LNCaP clone FGC (cell line): ENCODE measurements at places on chromosomes 12 and 14.

- no peak for DNase-seq
Observed at GRCh38 chr14:95256002-95256775, 63.5 kb downstream of the CLMN start.

GRCh38 chr12:48600552-48600951, 30.7 kb upstream of the LALBA start:
- DNase-seq = no peak

DNA sequence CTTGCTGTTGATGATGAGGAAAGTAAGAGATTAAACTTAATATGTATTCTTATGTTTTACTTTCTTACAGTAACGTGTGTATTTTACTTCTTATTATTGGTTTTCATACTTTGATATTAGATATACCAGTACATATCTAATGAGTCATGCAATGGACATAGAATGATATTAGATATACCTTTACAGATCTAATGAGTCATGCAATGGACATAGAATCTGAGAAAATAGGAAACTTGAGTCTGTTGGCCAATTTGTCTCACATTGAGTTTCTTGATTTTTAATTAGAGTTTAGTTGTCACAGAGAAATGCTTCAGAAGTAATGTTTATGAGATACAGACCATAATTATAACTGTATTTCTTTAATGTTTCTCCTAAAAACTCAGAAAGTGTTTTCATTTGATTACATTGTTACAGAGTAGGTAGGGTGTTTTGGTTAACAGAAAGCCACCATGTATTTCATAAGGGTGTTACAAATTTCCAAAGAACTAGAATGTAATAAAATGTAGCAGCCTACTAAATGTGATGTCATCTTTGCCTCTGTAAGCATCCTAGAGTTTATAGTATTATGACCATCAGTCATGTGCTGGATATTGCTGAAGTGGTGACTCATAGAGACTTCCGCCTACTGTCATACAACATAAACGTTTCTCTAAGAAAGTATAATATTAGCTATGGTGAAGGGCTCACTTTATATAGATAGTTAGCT, 3.0 kb downstream of the GAS2L3 start:
- no peak for DNase-seq

DNA sequence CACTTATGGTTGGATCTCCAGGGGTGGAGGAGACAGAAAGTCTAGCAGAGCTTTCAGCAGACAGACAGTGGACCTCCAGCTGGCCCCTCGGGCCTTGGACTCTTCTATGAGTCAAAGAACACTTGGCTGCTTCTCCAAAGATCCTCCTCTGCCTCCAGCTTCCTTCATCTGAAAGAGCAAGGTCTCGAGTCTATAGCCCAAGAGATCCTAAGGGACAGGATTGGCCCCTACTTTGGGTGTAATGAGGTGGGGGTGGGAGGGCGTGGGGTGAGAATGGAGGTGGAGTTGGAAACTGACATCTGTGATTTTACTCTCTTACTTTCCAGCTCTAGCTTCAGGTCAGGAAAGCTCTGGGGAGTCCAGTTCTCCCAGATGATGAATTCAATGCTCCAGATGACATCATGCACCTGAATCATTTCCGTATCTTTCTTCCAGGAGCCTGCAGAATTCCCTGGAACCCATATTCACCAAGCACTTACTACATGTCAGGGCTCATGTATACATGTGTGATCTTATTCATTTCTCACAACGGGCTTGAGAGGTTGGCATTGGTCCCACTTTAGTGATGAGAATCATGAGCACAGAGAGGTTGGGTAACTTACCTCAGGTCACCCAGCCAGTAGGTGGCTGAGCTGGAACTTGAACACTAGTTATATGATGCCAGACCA, 10.2 kb upstream of the PGF start:
- no peak for DNase-seq

DNA sequence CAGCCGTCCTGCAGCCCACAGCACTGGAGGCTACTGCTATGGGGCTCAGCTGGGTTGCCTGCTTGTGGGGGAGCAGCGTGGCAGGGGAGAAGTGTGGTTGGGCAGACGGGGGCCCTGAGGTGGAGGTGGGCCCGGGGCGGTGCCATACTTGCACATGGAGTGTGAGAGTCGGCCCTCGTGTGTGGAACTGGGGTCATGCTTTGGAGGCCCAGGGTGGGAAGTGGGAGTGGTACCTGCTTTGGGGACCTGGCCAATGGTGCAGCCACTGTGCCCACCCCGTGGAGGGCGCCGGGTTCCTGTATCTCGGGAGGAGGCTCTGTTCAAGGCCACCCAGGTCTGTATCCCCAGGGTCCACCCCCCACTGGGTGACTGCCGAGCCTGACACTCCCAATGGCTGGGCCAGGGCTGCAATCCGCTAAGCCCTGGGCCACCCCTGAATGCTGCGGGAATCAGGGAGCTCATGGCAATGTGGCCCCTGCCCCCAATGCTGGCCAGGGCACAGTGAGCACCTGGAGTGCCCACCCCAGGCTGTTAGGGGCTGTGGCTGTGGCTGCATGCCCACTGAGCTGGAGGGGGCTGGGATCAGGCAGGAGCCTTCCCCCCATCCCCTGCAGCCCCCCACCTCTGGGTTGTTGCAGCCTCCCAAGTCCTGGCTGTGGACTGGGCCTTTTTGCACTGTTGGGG, 157.9 kb upstream of the SLC38A2 start:
- no peak for DNase-seq

DNA sequence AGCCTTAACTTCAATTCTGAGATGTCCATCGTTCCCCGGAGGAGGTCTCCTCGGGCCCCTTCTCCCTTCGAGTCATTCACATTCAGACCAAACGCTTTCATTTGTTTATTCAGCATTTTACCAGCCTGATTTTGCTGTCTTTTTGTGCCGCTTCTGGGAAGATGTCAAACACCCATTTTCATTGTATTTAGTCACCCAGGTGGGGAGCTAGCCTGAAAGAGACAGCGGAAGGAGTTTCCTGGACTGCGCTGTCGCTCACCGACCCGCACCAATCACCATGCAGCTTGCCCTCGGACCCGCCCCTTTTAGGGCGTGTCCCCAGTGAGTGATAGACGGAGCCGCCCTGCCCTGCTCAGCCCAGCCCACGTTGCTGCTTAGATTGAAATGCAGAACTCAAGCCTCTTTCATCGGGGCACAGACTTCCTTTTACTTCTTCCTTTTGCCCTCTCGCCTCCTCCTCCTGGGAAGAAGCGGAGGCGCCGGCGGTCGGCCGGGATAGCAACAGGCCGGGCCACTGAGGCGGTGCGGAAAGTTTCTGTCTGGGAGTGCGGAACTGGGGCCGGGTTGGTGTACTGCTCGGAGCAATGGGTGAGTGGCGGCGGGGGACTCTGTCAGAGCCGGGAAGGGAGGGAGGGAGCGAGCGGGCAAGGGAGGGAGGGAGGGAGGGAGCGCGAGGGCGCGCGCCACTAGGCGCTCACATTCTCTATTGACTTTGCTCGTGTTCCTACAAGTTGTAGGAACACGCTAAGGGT, at the start of gene PAX9:
Gene PAX9, plus strand, starts transcription at position 355 of the 752 bp plus-strand sequence. Its CDS starts 230 bp downstream, at position 585.
- peak; percentile 82 for DNase-seq

GRCh38 chr12:95411466-95411865, 62.5 kb upstream of the METAP2 start:
- no peak for DNase-seq

- DNase-seq = no peak
Observed at GRCh38 chr12:67080637-67081036, 188.5 kb upstream of the CAND1 start.

DNA sequence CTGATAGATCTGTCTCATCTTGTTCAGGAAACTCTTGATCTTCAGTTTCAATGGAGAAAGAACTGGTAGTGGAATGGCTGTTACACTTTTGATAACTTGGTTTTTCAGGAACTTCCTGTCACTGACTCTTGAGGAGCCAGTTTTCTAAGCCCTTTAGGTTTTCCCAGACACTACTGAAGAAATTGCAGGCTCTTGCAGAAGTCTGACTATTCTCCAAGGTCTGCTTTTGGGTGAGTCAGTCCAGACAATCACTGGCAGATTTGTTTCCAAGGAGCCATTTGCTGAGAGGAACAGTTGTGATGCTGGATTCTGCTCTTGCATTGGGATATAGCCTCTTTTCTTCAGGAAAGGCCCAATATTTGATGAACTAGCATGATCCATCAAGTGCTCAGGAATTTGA, 468.0 kb downstream of the FUT8 start:
- no peak for DNase-seq

- DNase-seq = no peak
Observed at GRCh38 chr12:2625289-2625612, 169.5 kb upstream of the FKBP4 start.

DNA sequence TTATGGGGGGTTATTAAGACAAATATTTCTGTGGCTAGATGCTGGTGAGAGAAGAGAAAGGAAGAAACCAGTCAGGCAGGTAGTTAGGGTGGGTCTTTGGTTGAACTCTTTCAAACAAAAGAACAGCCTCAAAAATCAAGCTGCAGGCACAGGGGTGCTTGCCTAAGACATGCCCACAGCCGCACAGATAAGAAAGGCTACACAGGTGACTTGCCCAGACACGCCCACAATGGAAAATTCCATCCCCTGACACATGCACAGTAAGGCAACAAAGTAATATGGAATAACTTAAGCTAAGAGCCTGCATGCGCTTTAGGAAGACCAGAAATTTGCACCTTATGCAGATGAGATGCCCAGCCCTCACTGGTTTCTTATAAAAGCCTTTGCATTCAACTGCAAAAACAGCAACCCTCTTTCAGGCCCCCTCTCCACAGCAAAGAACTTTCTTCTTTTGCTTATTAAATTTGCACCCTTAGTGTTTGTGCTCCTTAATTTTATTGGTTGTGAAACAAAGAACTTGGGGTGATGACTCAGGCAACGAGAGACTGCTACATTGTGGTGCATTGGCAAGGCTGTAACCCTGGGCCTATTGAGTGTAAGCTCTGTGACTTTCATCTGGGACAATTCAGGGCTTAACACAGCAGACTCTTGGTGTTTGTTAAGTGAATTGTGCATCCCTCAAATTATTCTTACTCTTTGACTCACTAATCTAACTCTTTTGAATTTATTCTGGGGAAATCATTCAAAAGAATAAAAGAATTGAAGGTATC, 149.4 kb downstream of the RPAP3 start:
- no peak for DNase-seq

DNA sequence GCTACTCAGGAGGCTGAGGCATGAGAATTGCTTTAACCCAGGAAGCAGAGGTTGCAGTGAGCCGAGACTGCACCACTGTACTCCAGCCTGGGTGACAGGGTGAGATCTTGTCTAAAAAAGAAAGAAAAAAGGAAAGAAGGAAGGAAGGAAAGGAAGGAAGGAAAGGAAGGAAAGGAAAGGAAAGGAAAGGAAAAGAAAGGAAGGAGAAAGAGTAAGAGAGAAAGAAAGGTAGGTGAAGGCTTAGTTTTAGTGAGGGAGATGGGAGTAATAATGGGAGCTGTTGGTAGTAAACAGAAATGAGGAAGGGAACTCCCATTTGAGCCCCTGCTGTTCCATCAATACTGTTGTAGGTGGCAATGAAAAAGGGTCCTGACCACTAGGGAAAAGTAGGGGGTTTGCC, 28.8 kb downstream of the SLC24A4 start:
- no peak for DNase-seq

DNA sequence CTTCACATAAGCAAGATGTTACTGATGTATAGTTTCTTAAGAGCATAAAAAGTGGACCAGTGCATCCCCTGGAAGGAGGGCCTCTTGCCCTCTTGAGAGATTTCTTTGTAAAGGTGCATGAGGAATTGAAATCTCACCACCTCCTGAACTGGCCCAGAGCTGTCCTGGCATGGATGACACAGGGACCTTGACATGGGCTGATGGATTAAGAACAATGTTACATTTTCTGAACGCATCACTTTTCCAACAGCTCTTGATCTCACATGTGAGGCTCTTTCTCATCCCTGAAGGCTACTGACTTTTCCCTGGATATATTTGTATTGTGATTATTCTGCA, 360.4 kb downstream of the RGS6 start:
- no peak for DNase-seq

GRCh38 chr14:103160321-103161053, 37.2 kb downstream of the TNFAIP2 start:
- no peak for DNase-seq

DNA sequence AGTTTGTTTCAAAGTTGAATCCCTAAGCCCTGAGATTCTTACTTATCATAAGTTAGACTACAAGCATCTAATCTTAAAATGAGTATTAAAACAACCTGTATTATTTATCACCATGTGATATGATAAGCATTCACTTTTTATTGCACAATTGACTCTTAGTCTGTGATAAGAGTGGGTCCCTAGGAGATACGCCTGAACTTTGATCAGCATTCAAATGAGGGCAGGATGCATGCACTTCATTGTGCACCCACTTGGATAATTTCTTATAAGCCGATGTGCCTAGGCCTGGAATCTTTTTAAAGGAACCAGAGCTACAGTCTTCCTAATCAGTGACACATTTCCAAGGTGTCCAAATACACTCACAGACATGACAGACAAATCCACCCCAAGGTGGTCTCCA, 31.4 kb upstream of the SPTLC2 start:
- no peak for DNase-seq
